ENCODE measurements at places on chromosomes 2 and 18. TPM values are rescaled to one million over a fixed set of nuclear protein-coding genes. Genes with fewer than 3 reads are reported as not detected.

DNA sequence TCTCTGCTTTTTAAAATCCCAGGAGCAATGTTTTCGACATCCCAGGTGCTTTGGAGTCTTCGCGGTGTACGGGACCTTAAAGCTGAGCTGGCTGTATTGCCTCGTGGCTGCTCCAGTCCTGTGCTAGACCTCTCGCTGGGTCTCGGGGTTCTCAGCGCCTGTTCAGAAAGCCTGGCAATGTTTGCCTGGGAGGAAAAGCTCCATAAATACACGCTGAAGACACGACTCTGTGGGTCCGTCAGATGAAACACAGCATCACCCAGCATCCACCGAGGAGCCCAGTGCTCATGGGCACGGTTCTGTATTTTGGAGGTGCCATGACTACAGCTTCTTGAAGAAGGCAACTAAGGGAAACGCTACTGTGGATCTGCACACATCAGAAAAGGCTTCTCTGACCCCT, 21.6 kb downstream of the MBP start:
- H3K36me3 ChIP-seq, result no peaks in the 10 kb centered on the region
- H3K27me3 ChIP-seq, result no peaks in the 10 kb centered on the region
- H3K4me3 ChIP-seq, result no peak overlapping the region

DNA sequence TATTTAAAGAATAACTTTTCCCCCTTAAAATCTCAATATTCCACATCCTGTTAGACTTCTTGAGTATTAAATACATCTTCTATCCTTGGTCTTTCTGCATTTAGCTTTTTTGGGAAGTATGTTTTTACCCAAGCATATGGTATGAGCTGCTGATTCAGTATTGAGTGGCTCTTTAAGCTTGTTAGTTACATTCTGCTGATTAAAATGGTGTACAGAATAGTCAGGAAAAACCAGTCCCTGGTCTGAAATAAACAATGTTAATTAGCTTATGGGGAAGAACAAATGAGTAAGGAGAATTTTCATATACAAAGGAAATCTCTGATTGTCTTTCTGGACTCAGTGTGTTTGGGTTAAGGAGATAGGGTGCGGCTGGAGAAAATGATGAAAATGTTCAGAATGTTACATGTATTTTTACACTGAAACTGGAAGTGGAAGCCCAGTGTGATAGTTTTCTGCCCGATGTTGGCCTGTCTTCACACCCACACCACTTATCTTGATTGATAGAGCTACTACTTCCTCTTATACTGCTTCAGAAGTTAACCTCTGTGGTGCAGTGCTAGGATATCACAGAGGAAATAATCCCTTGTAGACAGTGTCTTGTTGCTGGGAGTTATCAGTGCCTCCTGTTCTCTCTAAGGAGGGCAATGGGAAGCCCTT, 84.0 kb downstream of the MSH2 start:
- H3K36me3 ChIP-seq, result no peaks in the 10 kb centered on the region
- H3K4me3 ChIP-seq, result no peak overlapping the region
- no peaks in the 10 kb centered on the region for H3K27me3 ChIP-seq
- no peak overlapping the region for H3K27ac ChIP-seq
- DNase-seq, result no peak

Gene DOK6
- not detected for total RNA-seq

Gene SLC35F5
- 89.8 TPM for total RNA-seq

DNA sequence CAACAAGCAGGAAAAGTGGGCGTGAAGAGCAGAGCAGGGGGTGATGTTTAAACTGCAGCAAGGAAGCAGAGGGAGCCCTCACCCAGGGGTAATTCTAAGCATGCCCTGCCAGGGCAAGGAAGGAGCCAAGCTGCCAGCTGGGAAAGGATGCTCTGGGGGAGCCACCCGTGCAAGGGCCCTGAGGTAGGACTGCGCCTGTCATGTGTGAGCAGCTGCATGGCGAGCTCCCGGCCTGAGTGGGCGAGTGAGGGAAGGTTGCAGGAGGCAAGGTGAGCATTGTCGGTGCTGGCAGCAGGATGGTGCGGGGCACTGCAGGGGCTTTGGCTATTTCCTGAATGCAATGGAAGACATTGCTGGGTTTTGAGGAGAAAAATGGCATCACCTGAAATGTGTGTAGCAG, 107.2 kb downstream of the COPS8 start:
- H3K27me3 ChIP-seq, result no peaks in the 10 kb centered on the region
- H3K36me3 ChIP-seq, result no peaks in the 10 kb centered on the region
- no peak overlapping the region for H3K4me3 ChIP-seq
- peaks cover 22% of the 10 kb centered on the region for H3K4me1 ChIP-seq

- DNase-seq, result no peak
- no peaks in the 10 kb centered on the region for H3K27me3 ChIP-seq
- H3K4me1 ChIP-seq, result no peaks in the 10 kb centered on the region
- no peak overlapping the region for H3K4me3 ChIP-seq
- H3K27ac ChIP-seq, result no peak overlapping the region
- no peaks in the 10 kb centered on the region for H3K36me3 ChIP-seq
Measured at GRCh38 chr2:149136111-149136510, 97.6 kb downstream of the LYPD6B start.

Gene TEX261
- 64.9 TPM for total RNA-seq

Gene PRLH
- not detected for total RNA-seq

DNA sequence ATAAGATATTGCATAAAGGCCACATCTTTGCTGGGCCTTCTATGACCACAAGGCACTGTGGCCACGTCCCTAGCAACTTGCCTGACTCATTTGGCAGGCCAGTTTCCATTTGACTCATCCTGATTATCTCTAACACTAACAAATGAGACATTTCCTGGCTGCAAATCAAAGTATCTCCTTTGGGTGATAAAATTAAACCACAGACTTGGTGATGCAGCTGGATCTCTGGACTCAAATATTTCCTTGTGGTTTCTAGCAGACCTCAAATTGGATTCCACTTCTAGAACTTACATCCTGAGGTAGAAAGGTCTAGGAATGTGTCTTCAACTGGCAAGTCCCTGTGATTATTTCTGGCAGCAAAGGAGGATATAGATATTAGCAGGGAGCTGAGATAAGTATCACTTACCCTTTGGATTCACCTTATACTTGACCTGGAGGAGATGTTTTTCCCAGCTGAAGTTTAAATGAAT, 167.9 kb upstream of the NXPH2 start:
- no peaks in the 10 kb centered on the region for H3K27me3 ChIP-seq
- H3K36me3 ChIP-seq, result no peaks in the 10 kb centered on the region
- no peak overlapping the region for H3K27ac ChIP-seq
- H3K4me1 ChIP-seq, result no peaks in the 10 kb centered on the region

Gene RBM43
- total RNA-seq, result 3.7 TPM

GRCh38 chr2:17763641-17764333, 9.8 kb downstream of the GEN1 start:
- H3K4me3 ChIP-seq, result no peak overlapping the region
- no peaks in the 10 kb centered on the region for H3K4me1 ChIP-seq
- peaks cover 27% of the 10 kb centered on the region for H3K36me3 ChIP-seq
- DNase-seq, result no peak
- no peaks in the 10 kb centered on the region for H3K27me3 ChIP-seq

DNA sequence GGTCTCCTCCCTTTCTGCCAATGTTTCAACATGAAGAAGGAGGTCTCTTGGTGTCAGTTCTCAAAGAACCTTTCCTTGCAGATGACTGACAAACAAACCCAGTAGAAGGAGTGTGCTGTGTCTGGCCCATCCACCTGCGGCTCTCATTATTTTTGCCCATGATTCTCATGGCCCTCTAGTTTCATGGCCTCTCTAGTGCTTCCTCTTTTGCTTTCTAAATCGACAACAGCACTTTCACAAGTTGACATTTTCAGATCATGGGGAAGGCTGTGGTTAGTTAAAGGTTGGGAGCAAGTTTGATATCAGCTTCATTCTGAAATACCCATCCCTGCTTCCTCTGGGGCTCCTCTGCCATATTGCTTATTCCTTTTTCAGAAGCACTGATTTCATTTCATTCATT, 805.2 kb downstream of the SLC4A3 start:
- H3K36me3 ChIP-seq, result no peaks in the 10 kb centered on the region
- H3K27ac ChIP-seq, result no peak overlapping the region
- H3K27me3 ChIP-seq, result no peaks in the 10 kb centered on the region
- H3K4me3 ChIP-seq, result no peak overlapping the region
- no peak for DNase-seq

GRCh38 chr18:34548120-34548972, 161.8 kb upstream of the DTNA start:
- no peaks in the 10 kb centered on the region for H3K4me1 ChIP-seq
- no peak overlapping the region for H3K27ac ChIP-seq
- H3K4me3 ChIP-seq, result no peak overlapping the region
- DNase-seq, result no peak
- no peaks in the 10 kb centered on the region for H3K36me3 ChIP-seq
- H3K27me3 ChIP-seq, result no peaks in the 10 kb centered on the region

DNA sequence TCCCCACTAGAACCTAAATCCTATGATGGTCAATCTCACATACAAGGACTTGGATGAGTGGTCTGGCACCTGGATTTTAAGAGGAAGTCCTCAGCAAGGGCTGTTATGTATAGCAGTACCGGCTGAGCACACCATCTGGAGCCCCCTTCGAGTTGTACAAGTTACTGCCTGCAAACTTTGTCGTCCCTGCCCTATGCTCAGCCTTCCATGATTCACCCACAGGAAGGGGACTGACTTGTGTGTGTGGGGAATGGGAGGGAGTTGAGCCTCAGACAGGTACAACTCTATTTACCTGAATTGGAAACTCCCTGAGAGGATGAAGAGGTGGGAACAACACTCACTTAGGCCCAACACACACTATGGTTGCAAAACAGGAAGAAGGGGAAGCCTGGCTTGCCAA, 186.6 kb downstream of the MYO5B start:
- H3K4me1 ChIP-seq, result no peaks in the 10 kb centered on the region
- no peaks in the 10 kb centered on the region for H3K36me3 ChIP-seq
- no peak overlapping the region for H3K4me3 ChIP-seq
- no peaks in the 10 kb centered on the region for H3K27me3 ChIP-seq
- H3K27ac ChIP-seq, result no peak overlapping the region
- no peak for DNase-seq

Gene DCDC2C
- total RNA-seq, result not detected

DNA sequence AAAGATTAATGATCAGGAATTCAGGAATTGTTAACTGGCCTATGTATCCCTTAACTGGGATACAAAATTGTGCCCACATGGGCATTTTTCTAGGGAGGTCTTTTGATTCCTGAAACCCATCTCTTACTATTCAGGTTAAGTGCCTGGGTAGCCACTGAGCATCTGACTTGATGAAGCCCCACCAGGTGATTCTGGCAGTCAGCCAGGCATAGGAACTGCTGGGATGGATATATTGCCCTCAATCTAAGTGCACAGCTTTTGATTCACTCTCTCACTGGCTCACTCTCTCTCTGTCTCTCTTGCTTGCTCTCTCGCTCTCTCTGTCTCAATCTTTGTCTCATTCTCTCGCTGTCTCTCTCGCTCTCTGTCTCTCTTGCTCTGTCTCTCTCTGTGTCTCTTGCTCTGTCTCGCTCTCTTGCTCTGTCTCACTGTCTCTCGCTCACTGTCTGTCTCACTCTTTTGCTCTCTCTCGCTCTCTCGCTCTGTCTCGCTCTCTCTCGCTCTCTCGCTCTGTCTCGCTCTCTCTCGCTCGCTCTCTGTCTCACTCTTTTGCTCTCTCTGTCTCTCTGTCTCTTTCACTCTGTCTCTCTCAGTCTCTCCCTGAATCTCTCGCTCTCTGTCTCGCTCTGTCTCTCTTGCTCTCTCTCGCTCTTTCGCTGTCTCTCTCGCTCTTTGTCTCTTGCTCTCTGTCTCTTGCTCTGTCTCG, 22.3 kb downstream of the INPP1 start:
- no peak overlapping the region for H3K27ac ChIP-seq
- H3K4me1 ChIP-seq, result no peaks in the 10 kb centered on the region

Gene GULP1
- total RNA-seq, result 51.5 TPM

GRCh38 chr2:8496079-8496478, 185.8 kb upstream of the ID2 start:
- H3K36me3 ChIP-seq, result no peaks in the 10 kb centered on the region
- no peak overlapping the region for H3K4me3 ChIP-seq
- no peaks in the 10 kb centered on the region for H3K4me1 ChIP-seq
- DNase-seq, result no peak
- no peak overlapping the region for H3K27ac ChIP-seq

DNA sequence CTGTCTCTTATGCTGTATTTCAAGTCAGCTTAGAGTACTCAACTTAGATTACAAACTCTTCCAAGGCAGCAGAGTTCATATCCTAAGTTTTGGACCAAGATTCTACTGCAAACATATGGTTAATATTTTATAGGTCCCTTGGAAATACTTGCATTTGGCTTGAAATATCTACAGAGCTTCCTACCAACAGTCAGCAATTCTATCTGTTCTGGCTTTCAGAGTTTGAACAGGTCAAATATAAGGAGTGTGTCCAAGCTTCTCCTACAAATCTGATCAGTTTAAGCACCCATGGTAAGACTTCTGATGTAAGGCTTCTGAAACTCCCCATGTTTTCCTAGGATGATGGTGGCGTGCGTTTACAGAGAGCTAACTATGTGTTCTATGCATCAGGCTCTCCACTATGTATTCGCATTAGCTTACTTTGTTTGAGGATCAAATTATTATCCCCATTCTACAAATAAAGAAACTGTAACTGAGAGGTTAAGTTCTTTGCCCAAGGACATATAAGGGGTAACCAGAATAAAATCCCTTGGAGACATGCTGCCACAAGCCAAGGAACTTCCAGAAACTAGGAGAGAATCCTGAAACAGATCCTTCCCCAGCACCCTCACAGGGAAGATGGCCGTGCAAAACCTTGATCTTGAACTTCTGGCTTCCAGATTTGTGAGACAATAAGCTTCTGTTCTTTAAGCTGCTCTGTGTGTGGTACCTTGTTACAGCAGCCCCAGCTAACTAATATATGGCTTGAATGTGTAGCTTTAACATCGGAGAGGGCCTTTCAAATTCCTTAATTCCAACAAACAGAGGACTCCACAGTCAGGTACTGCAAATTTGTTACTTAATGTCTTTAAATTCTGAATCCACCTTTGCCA, 55.1 kb downstream of the ATP8B1 start:
- H3K4me1 ChIP-seq, result peaks cover 30% of the 10 kb centered on the region
- no peak for DNase-seq
- H3K27me3 ChIP-seq, result no peaks in the 10 kb centered on the region
- peak overlapping the region; percentile 85 for H3K27ac ChIP-seq

GRCh38 chr2:118994172-118994700, 52.2 kb downstream of the MARCO start:
- no peak overlapping the region for H3K4me3 ChIP-seq
- no peaks in the 10 kb centered on the region for H3K4me1 ChIP-seq
- no peaks in the 10 kb centered on the region for H3K36me3 ChIP-seq
- peaks cover 12% of the 10 kb centered on the region for H3K27me3 ChIP-seq
- DNase-seq, result no peak

DNA sequence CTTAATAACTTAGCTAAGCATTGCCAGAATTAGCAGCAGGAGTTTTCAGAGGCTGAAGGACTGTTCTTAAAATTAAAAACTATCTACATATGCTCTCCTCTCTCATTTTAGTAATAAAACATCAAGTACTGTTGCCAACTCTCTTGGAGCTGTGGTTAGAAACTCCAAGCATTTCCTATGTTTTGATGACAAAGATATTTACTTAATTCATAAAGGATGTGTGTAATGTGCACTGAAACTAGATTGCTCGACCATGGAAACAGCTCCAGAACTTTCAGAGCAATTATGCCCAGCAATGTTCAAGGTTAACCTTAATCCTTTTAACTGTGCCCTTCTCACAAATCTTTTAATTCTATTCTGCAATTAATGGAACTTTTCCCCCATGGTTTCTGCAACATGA, 8.4 kb downstream of the GRP start:
- no peaks in the 10 kb centered on the region for H3K27me3 ChIP-seq
- DNase-seq, result no peak

Gene PAIP2B
- 1.4 TPM for total RNA-seq

Gene SRD5A2
- total RNA-seq, result not detected

- H3K4me1 ChIP-seq, result no peaks in the 10 kb centered on the region
- H3K36me3 ChIP-seq, result no peaks in the 10 kb centered on the region
- no peaks in the 10 kb centered on the region for H3K27me3 ChIP-seq
- DNase-seq, result no peak
Measured at GRCh38 chr2:128996078-128996477, 677.4 kb upstream of the HS6ST1 start.

Gene CRYGC
- total RNA-seq, result not detected
